ENCODE measurements at places on chromosomes 12 and 14.

GRCh38 chr14:50362764-50363713 lies 33.6 kb downstream of the CDKL1 start:
- no peak for DNase-seq

GRCh38 chr14:52949711-52950409 lies 990 bp downstream of the FERMT2 start:
- peak; percentile 46 for DNase-seq

- DNase-seq = no peak
Measured at GRCh38 chr12:50188875-50189575, 21.9 kb upstream of the CERS5 start.

DNA sequence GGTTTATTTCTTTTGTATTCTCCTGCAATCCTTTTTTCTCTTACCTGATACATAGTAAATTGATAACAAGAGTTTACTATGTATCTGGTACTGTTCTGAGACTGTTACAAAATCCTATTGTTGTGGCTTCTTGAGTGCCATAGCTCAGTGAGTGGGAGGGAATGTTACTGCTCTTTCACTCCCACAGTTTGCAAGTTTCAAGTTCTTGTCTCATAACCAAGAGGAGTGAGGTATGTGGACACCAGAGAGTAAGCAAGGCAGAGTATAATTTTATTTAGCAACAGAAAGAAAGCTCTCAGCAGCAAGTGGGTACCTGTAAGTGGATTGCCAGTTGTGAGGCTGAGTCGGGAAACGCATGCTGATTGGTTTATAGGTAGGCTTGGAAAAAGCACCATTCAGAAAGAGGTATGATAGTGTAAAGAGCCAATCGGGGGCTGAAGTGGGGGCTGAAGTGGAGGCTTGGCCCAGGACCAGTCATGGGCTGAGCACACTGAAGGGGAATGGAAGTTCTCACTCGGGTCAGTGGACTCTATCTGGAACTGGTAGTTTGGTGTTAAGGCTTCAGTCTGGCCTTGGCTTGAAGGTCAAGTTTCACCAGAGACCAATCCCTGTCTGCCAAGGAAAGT lies 850.8 kb downstream of the TMTC2 start:
- no peak for DNase-seq

DNA sequence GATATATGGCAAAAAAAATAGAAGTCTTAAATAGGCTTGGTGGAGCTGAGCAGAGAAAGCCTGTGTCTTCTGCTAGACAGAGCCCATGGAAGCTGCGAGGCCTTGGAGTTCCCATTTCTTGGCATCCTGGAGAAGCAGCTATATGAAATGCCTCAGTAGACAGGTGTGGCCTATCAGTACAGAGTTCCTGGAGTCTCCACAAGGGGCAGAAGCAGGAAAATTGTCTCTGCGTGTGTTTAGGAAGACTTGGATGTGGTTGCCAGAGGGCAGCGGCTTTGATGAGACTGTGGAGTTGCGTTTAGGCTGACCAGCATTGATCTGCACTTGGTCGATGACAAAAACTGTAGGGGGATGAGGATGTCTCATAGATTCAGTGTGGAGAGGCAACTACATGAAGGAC lies 334.5 kb upstream of the SEL1L start:
- DNase-seq = no peak

DNA sequence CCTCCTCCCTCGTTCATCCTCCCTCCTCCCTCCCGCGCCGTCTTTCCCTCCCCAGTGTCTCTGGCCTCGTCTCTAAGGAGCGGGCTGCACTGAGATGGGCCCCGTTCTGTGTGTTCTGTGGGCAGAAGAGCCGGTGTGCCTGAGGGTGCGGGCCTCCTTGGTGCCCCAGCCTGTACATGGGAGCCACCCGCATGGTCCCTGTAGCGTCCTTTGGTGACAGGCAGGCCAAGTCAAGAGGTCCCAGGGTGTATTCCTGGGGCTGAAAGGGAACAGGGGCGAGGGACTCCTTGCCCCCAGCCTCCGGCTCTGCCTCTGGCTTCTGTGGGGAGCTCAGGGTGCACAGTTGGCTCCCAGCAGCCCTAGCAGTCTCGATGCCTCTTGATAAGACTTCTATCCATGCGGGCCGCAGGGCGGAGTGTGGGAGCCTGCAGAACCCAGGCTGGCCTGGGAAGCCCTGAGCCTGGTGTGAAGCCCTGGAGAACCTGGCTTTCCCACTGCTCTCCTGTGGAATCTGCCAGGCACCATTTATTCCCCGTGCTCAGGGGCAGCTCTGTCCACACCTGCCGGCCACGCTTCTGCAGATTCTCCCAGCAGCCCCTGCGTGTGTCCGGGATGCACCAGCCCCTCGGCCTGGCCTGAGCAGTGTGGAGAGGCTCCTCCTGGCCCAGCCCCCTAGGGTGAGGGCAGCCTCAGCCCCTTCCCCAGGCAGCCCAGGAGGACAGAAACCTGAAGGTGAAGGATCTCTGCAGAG lies 181.3 kb downstream of the KIF26A start:
- DNase-seq = no peak

DNA sequence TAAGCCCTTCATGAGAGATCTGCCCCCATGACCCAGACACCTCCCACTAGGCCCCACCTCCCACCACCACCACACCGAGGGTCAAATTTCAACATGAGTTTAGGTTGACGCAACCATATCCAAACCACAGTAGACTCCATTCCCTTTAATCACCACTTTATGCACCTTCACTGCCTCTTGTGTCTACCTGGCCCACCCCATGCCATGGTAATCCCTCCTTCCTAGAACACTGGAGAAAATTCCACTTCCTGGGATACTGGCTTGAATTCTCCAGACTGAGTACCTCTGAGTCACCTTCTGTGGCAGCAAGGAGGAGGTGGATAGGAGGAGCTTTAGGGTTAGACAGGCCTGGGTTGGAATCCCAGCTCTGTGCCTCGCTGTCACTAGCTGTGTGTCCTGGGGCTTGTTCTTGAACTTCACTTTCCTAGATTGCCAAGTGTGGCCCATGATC lies 26.1 kb upstream of the CIPC start:
- peak; percentile 25 for DNase-seq

- DNase-seq = no peak
Measured at GRCh38 chr12:53064613-53065436, 14.4 kb downstream of the SPRYD3 start.

DNA sequence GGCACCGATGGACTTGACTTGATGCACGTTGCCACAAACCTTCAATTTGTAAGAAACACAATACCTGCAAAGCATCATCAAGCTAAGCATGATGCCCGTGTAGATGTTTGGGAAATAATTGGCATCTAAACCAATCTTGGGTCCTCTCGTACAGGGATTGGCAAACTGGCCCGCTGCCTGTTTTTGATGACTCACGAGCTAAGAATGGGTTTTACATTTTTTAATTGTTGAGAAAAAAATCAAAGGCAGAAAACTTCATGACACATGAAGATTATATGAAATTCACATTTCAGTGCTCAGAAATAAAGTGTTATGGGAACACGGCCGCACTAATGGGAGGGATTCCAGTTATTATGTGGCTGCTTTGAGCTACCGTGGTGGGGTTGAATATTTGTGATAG lies 10.9 kb downstream of the MTA1 start:
- DNase-seq = peak; percentile 66

Measured in fibroblast of upper back skin (primary cell).